ENCODE measurements at places on chromosomes 13 and 19. TPM values are rescaled to one million over a fixed set of nuclear protein-coding genes. Genes with fewer than 3 reads are reported as not detected.
A peak's percentile ranks its signal among the peaks of the same experiment; 100 is the strongest.

DNA sequence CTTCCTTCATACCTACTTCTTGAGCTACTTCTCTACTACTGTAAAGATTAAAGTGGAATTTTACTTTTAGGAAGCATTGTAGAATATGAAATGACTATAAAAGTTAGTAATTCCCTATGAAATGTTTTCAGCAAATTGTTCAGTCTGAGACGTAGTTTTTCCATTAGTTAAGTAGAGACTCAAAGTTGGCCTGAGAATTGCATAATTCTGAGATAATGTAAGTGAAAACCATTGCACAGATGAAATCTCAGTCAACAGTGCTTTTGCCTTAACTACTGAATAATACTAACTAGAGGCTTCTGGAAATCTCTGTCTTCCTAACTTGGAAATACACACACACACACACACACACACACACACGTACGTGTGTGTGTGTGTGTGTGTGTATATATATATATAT lies 125.9 kb downstream of the FGF14 start:
- DNase-seq = no peak

GRCh38 chr13:101673360-101674105 lies 221.1 kb downstream of the ITGBL1 start:
- no peak for DNase-seq

GRCh38 chr13:47232516-47232915 lies 335.7 kb upstream of the HTR2A start:
- DNase-seq = no peak

DNA sequence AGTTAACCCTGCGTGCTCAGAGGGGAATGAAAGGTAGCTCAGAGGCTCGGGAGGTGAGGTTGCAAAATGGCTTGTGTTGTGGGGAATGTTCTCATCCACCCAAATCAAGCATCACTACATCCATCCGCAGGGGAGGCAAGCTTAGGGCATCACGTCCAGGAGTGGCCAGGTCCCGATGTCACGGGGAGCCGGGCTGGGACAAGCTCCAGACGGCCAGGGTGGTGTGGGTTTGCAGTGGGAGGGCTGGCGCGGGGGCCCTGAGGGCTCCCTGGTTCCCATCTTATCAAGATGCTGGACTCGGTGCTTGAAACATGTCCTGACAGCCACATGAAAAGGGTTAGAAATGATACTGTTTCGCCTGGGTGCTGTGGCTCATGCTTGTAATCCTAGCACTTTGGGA lies 25.8 kb downstream of the EPN1 start:
- DNase-seq = no peak

DNA sequence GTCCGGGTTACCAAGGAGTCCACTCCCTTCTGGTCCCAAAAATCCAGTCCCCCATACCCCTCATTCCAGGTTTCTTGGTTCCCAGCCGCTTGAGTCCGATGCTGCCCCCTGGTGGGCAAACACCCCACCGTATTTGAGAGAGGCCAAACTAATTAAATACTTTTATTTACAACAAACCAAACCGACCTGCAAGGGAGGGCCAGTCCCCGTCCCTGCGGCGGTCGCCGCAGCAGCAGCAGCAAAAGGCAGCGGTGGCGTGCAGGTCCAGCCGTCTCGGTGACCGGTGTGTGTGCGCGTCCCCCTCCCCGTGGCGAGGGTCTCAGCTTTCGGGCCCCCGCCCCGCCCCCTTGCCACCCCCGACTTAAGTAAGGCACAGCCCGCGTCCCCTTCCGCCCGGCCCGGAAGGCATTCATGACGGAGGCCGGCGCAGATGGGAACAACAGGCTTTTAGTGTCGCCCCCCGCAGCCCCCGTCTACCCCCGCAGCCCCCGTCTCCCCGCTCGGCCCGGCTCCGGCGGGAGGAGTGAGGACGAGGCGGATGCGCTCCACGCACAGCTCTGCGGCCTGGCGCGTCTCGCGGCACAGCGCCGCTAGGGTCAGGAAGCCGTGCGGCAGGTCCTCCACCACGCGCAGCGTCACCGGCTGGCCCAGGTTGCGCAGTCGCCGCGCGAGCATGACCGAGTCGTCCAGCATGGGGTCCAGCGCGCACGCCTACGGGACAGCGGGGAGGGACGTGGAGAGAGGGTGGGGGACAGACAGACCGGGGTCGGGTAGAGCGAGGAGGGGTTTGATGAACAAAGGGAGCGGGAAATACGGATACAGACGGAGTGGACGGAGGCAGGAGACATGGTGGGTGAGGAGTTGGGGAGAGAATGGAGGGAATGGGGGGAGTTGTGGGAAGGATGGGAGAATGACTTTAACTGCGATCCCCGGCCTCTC lies 11.5 kb upstream of the CNFN start:
- peak; percentile 89 for DNase-seq

- peak; percentile 85 for DNase-seq
These were observed 1.9 kb downstream of the KLF1 start for GRCh38 chr19:12884926-12885748.

DNA sequence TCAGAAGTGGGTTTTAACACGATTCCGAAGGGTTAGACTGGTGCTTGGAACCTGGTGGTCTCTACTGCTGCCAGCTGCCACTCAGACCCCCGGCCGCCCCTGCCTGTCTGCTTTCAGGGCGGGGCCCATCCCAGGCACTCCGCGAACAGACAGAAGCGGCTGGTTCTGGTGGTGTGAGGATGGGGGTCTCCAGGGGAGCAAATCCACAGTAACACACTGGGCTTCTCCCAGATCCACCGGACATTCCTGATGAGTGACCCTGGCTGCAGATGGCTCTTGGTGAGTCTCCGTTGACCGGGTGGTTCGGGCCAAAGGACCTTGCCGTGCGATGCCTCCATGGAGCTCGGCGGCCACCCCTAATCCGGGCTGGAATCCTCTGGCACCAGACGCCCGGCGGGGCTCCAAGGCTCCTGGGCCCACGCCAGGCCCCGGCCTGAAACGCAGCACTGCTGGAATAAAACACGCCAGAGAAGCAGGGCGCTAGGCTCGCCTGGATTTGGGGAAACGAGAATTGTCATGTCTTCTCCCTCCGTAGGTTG lies 2.1 kb upstream of the PTBP1 start:
- DNase-seq = no peak

DNA sequence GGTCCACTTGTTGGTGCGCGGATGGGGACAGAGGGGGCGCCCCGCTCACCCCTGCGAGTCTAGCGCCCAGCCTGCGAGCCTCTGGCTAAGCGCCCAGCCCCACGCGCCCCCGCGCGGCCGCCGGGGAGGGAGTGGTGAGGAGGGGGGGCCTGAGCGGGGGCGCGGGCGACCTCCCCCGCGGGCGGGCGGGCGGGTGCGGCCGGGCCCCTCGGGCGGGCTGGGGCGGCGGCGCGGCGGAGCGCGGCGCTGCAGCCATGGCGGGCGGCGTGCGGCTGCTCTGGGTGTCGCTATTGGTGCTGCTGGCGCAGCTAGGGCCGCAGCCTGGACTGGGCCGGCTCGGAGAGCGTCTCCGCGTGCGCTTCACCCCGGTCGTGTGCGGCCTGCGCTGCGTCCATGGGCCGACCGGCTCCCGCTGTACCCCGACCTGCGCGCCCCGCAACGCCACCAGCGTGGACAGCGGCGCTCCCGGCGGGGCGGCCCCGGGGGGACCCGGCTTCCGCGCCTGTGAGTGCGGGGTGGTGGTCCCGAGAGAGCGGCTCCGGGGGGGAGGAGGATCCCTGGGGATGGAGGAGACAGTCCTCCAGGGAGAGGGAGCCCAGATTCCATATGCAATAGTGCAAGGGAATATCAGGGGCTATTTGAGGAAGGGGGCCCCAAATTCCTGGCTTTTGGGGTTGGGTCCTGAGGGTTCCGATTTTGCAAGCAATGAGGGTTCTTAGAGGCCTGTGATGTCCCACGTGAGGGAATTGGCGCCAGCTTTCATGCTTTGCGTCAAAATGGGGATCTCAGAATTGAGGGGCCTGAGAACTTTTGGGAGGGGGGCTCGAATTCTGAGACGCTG lies at the start of gene LTBP4:
Gene LTBP4 (plus strand): TSS at position 236 of the 841 bp plus-strand sequence. CDS start 19 bp downstream, at position 255.
- peak; percentile 89 for DNase-seq

GRCh38 chr13:32472194-32472621 lies 44.3 kb upstream of the N4BP2L1 start:
- no peak for DNase-seq

- no peak for DNase-seq
These were observed 258.5 kb downstream of the DLEU7 start for GRCh38 chr13:50584856-50585580.

GRCh38 chr13:114062754-114063153 lies 69.7 kb downstream of the RASA3 start:
- no peak for DNase-seq

- no peak for DNase-seq
These were observed 145.9 kb downstream of the OLFM4 start for GRCh38 chr13:53174545-53174944.

GRCh38 chr13:109131698-109132257 lies 502.4 kb downstream of the MYO16 start:
- DNase-seq = no peak

DNA sequence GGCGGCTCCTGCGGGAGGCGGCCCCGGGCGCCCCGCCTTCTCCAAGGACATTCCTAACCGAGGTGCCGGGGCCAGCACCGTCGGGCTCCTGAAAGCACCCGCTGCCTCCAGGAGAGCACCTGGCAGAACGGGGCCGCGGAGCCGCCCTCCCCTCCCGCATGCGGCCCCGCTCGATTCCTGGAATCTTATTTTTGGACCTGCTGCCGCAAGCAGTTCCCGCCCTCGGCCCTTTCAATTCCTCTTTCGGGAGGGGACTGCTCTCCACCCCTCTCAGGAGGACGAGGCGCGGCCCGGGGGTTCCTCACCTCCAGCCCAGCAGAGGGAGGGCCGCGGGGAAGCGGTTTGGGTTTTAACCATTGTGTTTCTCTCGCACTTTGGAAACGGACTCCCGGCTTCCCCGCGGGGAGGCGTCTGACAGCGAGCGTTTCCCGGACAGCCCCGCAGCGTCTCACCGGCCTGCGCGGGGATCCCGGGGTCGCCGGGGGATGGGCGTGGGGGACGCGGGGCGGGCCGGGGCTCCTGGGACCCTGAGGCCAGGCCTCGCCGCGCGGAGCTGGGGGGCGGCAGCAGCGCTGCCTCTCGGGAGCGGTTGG lies 849 bp downstream of the GAS6 start:
- no peak for DNase-seq

GRCh38 chr13:46079770-46080169 lies 25.1 kb downstream of the CPB2 start:
- no peak for DNase-seq

DNA sequence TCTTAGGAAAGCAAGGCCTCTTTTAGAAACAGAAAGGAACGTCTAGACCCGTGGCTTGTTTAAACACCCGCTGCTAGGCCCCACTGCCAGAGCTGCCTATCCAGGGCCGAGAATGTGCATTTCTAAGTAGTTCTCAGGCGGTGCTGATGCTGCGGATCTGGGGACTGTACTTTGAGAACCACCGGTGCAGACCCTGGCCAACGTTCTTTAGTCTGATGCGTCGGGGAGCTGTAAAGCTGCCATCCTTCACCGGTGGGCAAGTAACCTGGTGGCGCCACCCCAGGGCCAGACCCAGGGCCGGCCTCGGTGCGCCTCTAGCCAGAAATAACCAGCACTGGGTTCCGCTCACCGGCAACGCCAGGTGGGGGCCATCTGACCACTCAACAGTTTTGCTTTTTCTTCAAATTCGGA lies 47.1 kb downstream of the TGDS start:
- DNase-seq = peak; percentile 78

GRCh38 chr19:11499890-11500420 lies 5.7 kb downstream of the ZNF653 start:
- no peak for DNase-seq

DNA sequence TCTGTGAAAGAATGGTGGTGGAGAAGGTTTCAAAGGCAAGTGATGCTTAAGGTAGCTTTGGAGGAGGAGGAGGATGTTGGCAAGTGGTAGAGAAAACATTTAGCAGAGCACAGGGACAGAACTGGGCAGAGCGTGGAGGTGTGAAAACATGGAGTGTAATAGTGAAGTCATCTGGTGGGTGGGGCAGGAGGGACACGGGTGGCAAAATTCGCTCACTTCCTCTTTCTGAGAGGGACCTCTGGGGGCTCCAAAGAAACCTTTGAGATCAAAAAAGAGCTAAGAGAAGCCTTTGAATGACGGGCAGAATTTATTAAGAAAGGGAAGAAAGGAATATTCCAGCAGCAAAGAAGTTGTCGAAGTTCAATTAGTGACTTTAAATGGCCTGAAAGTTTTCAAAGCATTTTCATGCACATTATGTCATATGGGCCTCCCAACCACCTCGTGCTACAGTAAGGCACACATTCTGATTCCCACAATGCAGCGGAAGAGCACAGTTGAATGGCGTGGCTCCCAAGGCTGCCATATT lies 82.8 kb downstream of the STARD13 start:
- no peak for DNase-seq

DNA sequence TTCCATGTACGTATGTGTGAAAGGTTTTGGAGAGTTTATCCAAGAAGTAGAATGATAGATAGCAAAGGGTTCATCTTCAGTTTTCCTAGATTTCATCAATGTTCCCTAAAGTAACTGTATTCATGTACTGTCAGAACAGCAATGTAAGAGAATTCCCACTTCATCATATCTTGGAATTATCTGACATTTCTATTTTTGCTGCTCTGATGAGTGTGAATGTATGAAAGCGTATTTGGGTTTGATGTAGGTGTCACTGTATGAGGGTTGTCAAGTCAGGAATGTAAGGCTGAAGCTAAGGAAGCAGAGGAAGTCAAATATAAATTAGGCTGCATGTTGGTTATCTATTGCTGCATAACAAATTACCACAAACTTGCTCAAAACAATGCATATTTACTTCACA lies 7.2 kb upstream of the KATNAL1 start:
- DNase-seq = no peak

DNA sequence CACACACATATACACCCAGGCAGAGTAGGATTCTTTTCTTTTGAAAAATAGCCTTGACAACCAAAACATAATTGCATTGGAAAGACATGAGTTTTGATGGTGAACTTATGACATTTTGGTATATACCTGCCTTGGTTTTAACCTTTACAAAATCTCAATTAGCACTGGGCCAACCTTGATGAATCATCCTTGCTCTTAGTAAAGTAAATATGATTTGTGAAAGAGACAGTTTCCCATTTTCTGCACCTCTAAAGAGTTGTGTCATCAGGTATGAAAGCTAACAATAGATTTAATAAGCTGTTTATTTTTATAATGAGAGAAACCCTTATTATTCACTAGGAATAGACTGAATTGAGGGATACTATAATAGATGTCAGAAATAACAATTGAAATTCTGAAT lies 15.7 kb upstream of the ENOX1 start:
- DNase-seq = no peak

- no peak for DNase-seq
These were observed 23.5 kb downstream of the NKPD1 start for GRCh38 chr19:45137179-45137761.

- no peak for DNase-seq
These were observed 148.9 kb upstream of the TMTC4 start for GRCh38 chr13:100823448-100823847.

The SLC25A41 gene
- not detected for total RNA-seq

The HCST gene
- total RNA-seq = 3.9 TPM

The CAMSAP3 gene
- 0.28 TPM for total RNA-seq
